ENCODE measurements at places on chromosomes 4 and X. TPM values are rescaled to one million over a fixed set of nuclear protein-coding genes. Genes with fewer than 3 reads are reported as not detected.

GRCh38 chr4:117740736-117741135 is 293.6 kb upstream of the NDST3 start:
- no peaks in the 10 kb centered on the region for H3K36me3 ChIP-seq
- H3K4me3 ChIP-seq = no peak overlapping the region
- H3K27me3 ChIP-seq = no peaks in the 10 kb centered on the region
- H3K27ac ChIP-seq = no peak overlapping the region

DNA sequence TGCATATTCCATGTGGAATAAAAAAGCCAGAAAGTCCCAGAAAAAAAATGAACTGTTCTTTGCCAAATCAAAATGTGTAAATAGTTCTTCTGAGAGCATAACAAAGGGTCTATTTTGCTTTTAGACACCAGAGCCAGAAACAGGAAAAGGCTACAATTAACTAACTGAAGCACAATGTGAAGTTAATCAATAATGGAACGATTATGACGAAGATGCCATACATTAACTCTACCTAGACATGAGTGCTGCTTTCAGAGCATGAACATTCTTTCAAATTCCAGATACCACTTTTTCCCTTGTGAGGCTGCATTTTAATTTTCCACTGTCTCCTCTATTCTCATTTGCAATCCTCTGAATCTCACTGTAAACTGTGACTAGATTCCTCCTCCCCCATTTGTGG is 48.7 kb upstream of the PHOX2B start:
- no peak for DNase-seq
- no peak overlapping the region for H3K27ac ChIP-seq
- H3K36me3 ChIP-seq = no peaks in the 10 kb centered on the region
- peaks cover 10% of the 10 kb centered on the region for H3K27me3 ChIP-seq

GRCh38 chr4:140609548-140610425 is 41.0 kb upstream of the UCP1 start:
- DNase-seq = no peak
- H3K27ac ChIP-seq = no peak overlapping the region
- no peak overlapping the region for H3K4me3 ChIP-seq
- H3K36me3 ChIP-seq = no peaks in the 10 kb centered on the region

DNA sequence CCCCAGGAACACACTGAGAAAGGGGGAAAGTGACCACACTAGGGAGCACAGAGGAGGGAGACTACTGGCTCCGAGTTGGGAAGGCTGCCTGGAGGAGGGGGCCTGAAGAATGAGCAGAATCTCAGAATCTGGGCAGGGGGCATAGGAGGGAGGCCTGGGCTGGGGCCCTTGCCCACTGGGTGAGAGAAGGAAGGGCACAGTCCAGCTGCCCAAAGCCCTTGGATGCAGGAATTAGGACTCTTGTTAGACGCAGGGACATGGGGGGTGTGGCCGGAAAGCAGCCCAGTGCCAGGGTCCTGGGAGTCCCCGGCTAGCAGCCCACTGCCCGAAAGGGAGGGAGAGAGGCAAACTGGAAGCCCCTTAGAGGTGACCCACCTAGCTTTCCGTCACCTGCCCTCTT is 1.9 kb upstream of the DUSP9 start:
- H3K4me3 ChIP-seq = no peak overlapping the region
- no peak for DNase-seq
- H3K4me1 ChIP-seq = no peaks in the 10 kb centered on the region
- H3K27ac ChIP-seq = no peak overlapping the region
- no peaks in the 10 kb centered on the region for H3K36me3 ChIP-seq
- H3K27me3 ChIP-seq = peaks cover 96% of the 10 kb centered on the region

DNA sequence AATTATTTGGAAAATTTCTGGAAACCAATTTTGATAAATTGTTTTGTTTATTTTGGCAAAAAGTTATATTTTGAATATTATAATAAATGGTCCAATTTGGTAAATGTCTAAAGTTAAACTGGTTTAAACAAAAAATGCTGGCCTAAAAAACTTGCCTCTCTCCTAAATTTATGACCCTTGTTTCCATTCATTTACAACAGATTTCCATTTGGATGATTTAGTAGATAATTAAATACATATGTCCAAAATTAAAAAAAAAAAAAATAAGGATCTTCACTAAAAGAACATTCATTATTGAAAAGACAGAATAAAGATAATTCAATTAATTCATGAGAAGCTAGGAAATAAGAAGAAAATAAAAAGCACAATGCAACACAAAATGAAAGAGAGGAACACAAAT is 449.5 kb downstream of the SPRY1 start:
- no peak for DNase-seq
- no peaks in the 10 kb centered on the region for H3K27me3 ChIP-seq
- H3K4me3 ChIP-seq = no peak overlapping the region
- H3K27ac ChIP-seq = no peak overlapping the region

GRCh38 chr4:140901736-140902336 is 145.7 kb upstream of the TBC1D9 start:
- H3K36me3 ChIP-seq = no peaks in the 10 kb centered on the region
- H3K27ac ChIP-seq = no peak overlapping the region
- DNase-seq = no peak

The MSX1 gene
- total RNA-seq = 17.9 TPM

The ADH7 gene
- not detected for total RNA-seq

The FAT4 gene
- total RNA-seq = 13.4 TPM

DNA sequence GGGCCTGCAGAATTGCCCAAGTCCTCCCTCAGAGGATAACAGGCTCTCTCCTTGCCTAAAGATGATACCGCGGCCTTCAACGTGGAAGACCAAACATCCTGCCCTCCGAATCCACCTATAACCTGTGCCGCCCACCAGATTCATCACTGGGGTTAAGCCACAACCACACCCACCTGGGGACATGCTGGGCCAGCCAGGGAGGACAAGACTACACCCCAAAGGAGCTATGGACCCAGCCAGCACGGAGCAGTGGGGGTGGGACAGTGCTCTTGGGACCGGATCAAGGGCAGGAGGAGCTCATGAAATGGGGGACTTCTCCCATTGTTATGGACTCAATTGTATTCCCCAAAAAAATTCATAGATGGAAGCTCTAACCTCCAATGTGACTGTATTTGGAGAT is 6.8 kb upstream of the MAN2B2 start:
- peaks cover 8% of the 10 kb centered on the region for H3K27me3 ChIP-seq
- no peak overlapping the region for H3K27ac ChIP-seq
- peaks cover 8% of the 10 kb centered on the region for H3K4me1 ChIP-seq
- no peak overlapping the region for H3K4me3 ChIP-seq

The TMEM144 gene
- total RNA-seq = 14.7 TPM

DNA sequence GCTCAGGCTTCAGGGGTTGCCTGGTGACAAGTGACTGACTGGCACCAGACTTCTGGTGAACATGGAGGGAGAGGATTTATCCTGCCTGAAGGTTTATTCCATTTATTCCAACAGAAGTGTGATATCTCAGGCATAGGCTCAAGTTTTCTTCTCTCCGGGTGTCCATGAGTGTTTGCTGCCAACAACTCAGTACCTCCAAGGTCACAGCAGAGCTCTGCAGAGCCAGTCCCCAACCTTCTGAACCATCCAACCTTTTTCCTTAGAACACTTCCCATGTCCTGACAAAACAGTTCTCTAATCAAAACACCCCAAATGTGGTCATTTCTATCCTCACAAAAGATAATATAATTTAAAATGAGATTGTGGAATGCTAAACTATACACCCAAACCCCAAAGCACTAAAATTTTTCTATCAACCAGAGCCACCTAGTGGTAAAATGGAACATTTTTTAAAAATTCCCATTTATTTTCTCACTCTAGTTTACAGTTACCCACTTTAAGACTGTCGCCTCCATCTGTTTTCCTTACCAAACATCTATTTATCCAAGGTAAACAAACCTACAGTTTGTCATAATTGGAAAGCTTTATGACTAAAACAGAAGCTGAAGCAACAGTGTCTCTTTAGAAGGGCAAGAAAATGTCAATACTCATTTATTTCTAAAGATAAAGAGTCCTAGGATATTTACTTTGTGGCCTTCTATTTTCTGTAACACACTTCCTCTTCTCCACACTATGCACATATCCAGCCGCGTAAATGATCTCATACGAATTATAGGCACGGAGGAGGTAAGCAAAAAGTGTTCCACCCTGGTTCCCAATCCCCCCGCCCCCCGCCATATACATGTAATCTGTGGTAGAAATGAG is 39.5 kb downstream of the TMEM154 start:
- no peak overlapping the region for H3K27ac ChIP-seq
- no peak for DNase-seq
- no peak overlapping the region for H3K4me3 ChIP-seq
- no peaks in the 10 kb centered on the region for H3K4me1 ChIP-seq
- H3K27me3 ChIP-seq = no peaks in the 10 kb centered on the region

The CLDN34 gene
- 0.98 TPM for total RNA-seq

DNA sequence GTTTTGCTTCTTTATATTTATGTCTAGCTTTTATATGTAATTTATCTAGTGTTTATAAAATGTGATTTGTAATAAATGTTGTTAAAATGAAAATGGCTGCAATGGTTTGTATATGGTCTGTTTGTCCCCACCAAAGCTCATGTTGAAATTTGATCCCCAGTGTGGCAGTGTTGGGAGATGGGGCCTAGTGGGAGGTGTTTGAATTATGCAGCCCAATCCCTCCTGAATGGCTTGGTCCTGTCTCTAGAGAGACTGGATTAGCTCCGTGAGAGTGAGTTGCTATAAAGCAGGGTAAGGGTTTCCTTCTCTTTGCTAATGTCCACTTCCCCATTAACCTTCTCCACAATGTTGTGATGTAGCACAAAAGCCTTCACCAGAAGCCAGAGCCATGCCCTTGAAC is 30.0 kb upstream of the JADE3 start:
- H3K4me1 ChIP-seq = no peaks in the 10 kb centered on the region

DNA sequence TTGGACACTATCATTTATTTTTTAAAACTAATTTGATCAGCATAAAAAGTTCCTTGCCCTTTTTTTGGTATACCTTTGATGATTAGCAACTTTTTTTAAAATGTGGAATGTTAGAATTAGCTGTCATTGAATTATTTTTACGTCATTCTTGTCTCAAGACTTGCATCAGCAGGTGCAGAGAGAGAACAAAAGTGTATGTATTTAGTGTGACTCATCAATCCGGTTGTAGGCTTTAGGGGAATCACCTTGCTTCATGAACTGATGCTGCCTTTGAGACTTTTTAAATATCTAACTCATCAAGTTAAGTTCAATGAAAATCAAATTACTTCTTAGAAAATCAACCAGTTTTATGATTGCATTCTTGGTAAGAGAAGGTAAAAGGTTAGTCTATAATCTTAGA is 125.1 kb downstream of the ARX start:
- no peaks in the 10 kb centered on the region for H3K27me3 ChIP-seq
- H3K27ac ChIP-seq = no peak overlapping the region
- H3K4me1 ChIP-seq = no peaks in the 10 kb centered on the region

The PLXNB3 gene
- 13.4 TPM for total RNA-seq

The MSANTD1 gene
- 0.66 TPM for total RNA-seq

- DNase-seq = no peak
- no peaks in the 10 kb centered on the region for H3K27me3 ChIP-seq
- H3K4me1 ChIP-seq = no peaks in the 10 kb centered on the region
- H3K4me3 ChIP-seq = peak overlapping the region; percentile 98
- no peaks in the 10 kb centered on the region for H3K36me3 ChIP-seq
Observed at GRCh38 chr4:2535376-2536192, 863 bp upstream of the FAM193A start.

DNA sequence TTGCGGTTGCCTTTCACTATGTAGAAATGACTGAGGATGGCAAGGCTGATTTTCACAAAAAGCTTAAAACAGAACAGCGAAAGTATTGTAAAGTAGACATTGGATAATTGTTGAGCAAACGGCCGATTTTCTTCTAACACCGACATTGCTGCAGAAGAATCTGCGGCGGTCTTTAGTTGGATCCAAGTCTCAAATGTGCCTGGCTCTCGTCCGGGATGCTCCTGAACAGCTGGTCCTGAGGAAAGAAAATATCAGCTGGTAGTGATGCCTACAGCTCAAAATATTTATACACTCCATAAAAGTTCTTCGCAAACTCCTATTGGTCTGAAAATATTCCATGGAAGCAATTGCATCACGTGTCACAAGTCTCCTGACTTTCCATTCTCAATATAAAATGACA is at the start of gene ASB5:
Gene ASB5, minus strand, starts transcription at position 260 of the 400 bp plus-strand sequence. Its CDS starts 114 bp downstream, at position 146.
- no peaks in the 10 kb centered on the region for H3K27me3 ChIP-seq
- H3K36me3 ChIP-seq = no peaks in the 10 kb centered on the region
- no peak for DNase-seq
- no peak within 1 kb of the TSS for H3K4me3 ChIP-seq
- no peaks in the 10 kb centered on the region for H3K4me1 ChIP-seq
- no peak within 1 kb of the TSS for H3K27ac ChIP-seq

The IQSEC2 gene
- total RNA-seq = 18.7 TPM

The HHIP gene
- under 0.01 TPM for total RNA-seq

- no peak overlapping the region for H3K4me3 ChIP-seq
- no peak for DNase-seq
- no peaks in the 10 kb centered on the region for H3K36me3 ChIP-seq
- H3K4me1 ChIP-seq = no peaks in the 10 kb centered on the region
- H3K27me3 ChIP-seq = no peaks in the 10 kb centered on the region
- no peak overlapping the region for H3K27ac ChIP-seq
Observed at GRCh38 chr4:30182786-30183185, 537.4 kb upstream of the PCDH7 start.

DNA sequence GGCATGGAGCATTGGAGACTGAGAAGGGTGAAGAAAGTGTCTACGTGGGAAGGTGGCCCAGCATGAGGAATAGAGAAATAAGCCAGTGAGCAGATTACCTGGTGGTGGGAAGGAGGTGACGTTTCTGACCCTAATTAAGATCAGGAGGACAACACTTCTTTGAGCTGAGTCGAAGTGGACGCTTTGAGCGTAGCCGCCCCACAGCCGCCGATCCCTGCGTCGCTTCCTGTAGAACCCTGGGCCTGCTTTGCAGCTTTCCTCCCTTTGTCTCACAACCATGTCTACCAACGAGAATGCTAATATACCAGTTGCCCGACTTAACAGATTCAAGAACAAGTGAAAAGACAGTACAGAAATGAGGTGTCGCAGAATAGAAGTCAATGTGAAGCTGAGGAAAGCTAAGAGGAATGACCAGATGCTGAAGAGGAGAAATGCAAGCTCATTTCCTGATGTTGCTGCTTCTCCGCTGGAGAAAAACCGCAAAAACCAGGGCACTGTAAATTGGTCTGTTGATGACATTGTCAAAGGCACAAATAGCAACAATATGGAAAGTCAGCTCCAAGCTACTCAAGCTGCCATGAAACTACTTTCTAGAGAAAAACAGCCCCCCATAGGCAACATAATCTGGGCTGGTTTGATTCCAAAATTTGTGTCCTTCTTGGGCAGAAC is 6.4 kb upstream of the ANTXR2 start:
- H3K27ac ChIP-seq = no peak overlapping the region
- H3K4me3 ChIP-seq = peak overlapping the region; percentile 5
- DNase-seq = no peak
- no peaks in the 10 kb centered on the region for H3K4me1 ChIP-seq
- H3K27me3 ChIP-seq = no peaks in the 10 kb centered on the region
- H3K36me3 ChIP-seq = no peaks in the 10 kb centered on the region

DNA sequence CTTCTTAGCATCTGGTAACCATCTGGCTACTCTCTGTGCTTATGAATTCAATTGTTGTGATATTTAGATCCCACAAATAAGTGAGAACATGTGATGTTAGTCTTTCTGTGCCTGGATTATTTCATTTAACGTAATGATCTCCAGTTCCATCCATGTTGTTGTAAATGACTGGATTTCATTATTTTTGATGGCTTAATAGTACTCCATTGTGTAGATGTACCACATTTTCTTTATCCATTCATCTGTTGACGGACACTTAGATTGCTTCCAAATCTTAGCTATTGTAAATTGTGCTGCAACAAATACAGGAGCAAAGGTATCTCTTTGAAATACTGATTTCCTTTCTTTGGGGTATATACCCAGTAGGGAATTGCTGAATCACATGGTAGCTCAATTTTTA is 30.0 kb upstream of the TMEM47 start:
- H3K4me3 ChIP-seq = no peak overlapping the region
- no peak for DNase-seq
- H3K27ac ChIP-seq = no peak overlapping the region
- no peaks in the 10 kb centered on the region for H3K27me3 ChIP-seq

The HSFX4 gene
- not detected for total RNA-seq
